ENCODE measurements at places on chromosomes 5 and 9.

DNA sequence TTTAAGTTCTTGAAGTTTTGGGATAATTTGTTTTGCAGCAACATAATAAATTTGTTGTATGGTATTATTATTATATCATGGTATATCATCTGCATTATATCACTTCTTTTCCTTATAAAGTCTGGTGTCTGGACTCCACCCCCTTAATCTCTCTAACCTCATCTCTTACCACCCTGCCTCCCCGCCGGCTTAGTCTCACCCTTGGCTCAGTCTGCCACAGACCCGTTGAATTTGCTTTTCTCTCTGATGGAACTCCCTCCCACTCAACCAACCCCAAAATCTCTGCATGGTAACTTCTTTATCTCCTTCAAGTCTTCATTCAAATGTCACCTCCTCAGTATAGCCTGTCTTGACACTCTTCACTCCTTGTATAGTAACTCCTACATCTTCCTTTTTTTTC lies 29.6 kb upstream of the MATR3 start:
- no peak for DNase-seq

DNA sequence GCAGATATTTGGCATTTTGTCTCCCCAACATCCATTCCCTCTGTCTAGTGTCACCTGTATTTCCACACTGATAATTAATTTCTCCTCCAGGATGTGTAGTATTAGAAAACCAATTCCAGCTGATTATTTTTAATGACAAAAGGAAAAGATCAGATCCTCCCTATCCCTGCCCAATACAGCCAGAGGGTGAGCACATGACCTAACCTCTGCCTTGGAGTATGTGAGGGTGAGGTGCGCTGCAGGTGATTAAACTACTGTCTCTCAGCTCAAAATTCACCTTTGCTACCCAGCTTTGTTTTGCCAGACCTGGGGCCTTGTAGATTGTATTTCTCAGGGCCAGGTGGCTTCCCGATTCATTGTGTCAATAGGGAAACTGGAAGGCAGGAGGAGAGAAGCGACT lies 402.1 kb downstream of the PRELID2 start:
- no peak for DNase-seq

DNA sequence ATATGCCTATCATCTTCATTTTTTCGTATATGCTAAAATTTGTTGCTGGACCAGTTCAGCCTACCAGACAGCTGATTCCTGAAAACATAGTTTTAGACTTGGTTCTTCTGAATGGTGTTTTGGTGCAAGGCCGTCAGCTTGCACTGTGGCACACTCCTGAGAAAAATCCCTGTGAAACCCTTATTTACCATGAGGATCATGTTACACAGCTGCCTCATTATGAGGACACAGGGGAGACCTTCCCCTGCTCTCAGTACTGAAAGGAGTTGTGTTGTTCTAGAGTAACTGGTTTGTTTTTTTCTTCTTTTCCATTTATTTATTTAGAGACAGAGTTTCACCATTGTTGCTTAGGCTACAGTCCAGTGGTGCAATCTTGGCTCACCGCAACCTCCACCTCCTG lies 37.6 kb downstream of the MAST4 start:
- DNase-seq: no peak

GRCh38 chr9:123550797-123551196 lies 194.8 kb downstream of the CRB2 start:
- DNase-seq: no peak

DNA sequence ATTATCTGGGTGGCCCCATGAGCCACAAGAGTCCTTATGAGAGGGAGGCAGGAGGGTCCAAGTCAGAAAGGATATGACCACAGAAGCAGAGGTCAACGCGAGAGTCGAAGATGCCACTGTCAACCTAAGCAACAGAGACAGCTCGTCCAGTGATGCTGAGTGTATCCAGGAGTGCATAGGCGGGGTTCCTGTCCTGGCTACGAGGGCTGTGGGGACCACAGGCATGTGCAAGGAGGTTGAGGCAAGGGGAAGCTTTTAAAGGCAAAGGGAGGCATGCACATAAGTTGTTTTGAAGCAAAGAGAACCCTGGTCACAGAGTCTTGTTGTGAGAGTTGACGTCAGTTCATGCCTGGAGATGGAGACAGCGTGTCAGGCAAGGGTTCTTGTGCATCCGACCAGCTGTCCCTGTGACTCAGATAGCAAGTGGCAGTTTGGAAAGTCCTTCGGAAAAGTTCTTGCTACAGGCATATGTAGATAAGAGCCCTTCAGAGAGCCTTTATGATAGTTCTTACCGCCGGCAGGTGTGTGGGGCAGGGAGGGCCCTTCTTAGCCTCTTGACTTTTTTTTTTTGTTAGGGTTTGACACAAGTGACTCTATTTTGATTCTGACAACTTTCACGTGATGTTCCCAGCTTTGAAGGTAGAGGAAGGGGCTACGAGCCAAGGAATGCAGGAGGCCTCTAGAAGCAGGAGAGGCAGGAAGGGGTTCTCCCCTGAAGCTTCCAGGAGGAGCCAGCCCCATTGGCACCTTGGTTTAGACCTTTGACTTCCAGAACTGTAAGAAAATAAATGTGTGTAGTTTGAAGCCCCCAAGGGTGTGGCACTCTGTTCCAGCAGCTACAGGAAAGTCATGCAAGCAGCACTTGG lies 66.0 kb upstream of the FCN1 start:
- DNase-seq: no peak

GRCh38 chr9:28866951-28867350 lies 1293.7 kb upstream of the C9orf72 start:
- no peak for DNase-seq

- DNase-seq: no peak
These were observed 167.6 kb upstream of the MAP1B start for GRCh38 chr5:71939452-71940230.

DNA sequence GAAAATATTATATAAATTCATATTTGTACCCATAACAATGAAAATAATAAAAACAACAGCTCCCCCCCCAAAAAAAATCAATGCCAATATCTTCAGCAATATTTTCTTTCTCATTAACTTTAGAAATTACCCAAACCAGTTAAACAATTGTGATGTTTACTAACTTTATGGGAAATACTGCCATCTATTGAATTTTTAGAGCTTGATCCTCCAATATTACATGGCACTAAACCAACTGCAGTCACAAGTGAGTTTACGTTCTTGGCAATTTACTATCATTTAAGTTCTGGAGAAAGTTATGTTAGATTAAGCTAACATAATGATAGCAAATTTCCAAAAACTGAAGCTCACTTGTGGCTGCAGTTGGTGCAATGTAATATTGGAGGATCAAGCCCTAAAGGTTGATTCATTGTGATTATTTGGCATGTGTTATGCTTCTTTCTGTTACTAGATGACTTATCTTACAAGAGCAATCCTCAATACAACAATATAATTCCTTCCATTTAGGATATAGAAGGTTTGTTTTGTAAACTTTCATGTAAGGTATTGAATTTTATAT lies 379.5 kb downstream of the CDH18 start:
- DNase-seq: peak; percentile 19

DNA sequence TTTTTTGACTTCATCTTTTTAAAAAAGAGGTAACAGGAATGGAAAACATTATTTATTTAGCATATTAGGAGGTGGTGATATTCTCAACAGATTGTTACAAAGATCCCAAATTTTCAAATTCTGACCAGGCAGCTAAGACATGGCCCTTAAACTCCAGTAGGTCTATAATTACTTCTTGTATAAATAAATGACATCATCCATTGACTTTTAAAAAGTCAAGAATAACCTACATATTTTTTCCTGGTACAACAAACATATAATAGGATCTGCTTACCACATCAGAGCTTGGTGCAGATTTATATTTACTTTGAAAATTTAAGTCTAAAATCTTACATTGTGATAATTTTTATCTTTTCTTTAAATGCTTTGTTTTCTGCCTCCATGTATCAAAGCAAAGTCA lies 92.2 kb upstream of the TRPM3 start:
- no peak for DNase-seq

GRCh38 chr5:88845081-88845697 lies 37.8 kb downstream of the MEF2C start:
- no peak for DNase-seq

DNA sequence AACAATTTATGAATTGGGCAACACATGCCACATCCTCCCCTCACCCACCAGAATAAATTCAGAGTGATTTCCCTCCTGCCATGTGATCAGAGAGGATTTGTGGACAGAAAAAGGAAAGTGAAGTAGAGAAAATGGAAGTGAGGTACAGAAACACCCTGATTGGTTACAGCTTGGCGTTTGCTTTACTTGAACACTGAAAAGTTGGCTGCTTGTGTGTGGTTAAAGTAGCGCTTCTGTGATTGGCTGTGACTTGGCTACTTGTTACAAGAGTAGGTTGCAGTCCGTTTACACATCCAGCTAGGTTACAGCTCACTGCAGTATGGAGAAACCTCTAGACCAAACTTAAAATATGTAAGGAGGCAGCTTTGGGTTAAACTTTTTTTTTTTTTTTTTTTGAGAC lies 205.2 kb upstream of the ZNF608 start:
- DNase-seq: no peak
